D721Med (cell line): ENCODE measurements at places on chromosomes 1 and 21.

DNA sequence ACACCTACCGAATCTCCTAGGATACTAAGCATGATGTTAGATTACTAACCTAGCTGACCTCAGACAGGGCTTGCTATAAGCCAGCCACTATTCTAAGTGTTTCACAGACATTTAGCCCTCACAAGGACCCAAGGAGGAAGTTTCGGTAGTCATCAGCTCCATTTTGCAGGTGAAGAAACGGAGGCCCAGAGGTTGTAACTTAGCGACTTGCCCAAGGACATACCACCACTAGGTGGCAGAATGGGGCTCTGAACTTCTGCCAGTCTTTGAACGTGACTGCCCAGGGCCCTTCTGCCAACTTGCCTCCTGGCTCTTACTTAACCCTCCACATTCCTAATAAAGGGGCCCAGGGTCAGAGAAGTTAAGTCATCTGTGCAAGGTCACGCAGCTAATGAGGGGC lies 283.5 kb downstream of the C1orf94 start:
- no peak for DNase-seq

DNA sequence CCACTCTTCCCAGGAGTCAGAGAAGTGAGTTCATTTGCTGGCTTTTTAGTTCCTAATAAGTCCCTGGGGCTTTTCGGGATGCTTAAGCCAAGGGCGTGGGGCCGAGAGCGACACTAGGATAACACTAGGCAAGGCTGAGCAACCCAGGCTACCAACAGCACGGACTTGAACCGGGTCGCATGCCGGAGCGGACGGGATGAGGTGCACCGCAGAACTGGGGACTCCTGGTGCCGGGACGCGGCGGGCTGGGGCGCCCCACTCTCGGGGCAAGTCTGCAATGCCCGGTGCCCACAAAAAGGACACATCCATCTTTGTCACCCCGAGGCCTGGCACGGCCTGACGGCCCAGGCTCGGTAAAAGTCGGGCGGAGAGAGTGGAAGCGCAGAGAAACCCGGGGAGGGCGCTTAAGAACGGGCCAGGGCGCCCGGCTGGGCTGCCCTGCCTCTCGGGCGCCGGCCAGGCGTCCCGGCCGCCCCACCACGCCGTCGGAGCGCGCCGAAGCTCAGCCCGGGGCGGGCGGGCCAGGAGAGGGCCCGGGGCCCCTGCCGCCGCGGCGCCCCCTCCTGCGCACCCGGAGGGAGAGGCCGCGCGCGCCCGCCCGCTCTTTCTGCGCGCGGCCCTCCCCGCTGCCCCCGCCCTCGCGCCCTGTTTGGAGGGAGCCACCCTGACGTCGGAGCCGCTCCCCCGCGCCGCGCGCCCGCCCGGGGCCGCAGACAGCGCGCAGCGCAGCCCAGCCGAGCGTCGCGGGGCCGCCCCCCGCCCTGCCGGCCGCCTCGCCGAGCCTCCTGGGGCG lies at the start of gene NBL1:
TSS of gene NBL1 (plus strand) at position 710 of the 793 bp plus-strand sequence. CDS start 10,720 bp downstream, outside the sequence.
- DNase-seq = no peak

- no peak for DNase-seq
Observed at GRCh38 chr1:11383553-11384169, 95.3 kb upstream of the DISP3 start.

DNA sequence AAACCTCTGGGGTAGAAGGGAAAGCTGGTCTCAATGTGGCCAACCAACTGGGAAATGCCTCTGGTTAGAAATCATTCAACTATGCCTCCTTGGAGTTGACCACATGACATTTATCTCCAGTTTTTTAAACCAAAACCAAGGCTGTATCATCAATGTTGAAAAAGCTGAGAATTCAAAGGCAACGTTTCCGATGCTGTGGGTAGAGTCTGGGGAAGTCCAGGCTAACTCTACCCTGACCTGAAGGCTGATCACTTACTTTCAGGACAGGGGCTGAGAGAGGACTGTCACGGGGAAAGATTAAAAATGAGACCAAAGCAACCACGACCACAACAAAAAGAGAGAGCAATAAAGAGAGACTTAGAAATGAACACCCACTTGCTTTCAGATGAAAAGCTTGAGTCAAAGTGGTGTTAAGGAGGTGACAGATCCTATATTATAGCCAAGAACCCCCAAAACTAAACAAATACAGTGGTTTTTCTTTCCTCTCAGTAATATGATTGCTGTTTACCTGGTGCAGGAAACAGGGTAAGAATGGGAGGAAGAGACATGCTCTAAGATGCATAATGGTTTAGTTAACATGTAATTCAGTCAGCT lies 90.8 kb upstream of the TNFSF4 start:
- DNase-seq = no peak

GRCh38 chr1:247548092-247548491 lies 842 bp upstream of the GCSAML start:
- no peak for DNase-seq

- DNase-seq = no peak
Observed at GRCh38 chr1:44851308-44851707, 8.3 kb upstream of the PTCH2 start.
